ENCODE measurements at places on chromosomes 6 and 20.

DNA sequence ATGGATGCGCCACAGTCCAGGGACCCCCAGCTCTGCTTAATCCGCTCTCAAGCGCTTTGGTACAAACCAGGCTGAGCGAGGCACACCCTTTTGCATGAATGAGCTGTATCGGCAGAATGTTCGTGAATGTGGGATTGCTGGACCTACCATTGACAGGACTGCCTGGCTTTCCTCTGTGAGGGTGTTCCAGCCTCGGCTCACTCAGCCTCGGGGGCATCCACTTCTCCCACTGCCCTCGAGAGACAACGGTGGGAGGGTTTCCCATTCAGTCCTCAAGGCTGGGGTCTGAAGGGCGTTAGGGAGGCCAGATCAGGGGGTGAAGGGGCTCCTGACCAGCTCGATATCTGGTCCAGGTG, 17.4 kb downstream of the MDFI start:
- DNase-seq: no peak

DNA sequence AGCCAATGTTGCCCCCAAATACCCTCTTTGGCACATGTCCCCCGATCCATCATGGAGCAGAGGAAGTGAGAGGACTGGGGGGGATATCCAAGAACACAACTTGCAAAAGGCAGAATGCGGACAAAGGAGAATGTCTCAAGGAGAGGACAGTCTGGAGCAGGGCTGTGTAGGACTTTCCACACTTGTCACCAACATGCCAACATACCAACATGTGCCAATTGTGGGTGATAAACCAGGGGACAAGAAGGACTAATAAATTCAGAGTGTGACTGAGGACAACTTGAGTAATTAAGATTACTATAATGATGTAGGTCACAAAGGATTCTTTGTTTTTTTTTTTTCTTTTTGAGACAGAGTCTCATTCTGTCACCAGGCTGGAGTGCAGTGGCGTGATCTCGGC, 8.8 kb downstream of the SLC26A8 start:
- DNase-seq: no peak

DNA sequence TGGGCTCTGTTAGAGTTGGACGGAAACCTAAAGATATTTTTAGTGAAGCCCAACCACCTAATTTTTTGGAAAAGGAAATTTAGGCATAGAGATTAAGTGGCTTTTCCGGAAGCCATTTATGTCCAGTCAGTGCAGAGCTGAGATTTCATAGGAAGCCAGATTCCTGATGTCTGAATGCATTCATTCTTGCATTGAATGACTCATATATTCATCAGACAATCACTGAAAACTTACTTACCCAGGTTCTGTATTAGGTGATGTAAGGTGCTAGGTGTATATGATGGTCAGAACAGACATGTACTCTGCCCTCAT, 4.1 kb downstream of the SH3BGRL2 start:
- DNase-seq: no peak

- DNase-seq: no peak
These were observed 508.7 kb upstream of the CITED2 start for GRCh38 chr6:139882977-139883728.

DNA sequence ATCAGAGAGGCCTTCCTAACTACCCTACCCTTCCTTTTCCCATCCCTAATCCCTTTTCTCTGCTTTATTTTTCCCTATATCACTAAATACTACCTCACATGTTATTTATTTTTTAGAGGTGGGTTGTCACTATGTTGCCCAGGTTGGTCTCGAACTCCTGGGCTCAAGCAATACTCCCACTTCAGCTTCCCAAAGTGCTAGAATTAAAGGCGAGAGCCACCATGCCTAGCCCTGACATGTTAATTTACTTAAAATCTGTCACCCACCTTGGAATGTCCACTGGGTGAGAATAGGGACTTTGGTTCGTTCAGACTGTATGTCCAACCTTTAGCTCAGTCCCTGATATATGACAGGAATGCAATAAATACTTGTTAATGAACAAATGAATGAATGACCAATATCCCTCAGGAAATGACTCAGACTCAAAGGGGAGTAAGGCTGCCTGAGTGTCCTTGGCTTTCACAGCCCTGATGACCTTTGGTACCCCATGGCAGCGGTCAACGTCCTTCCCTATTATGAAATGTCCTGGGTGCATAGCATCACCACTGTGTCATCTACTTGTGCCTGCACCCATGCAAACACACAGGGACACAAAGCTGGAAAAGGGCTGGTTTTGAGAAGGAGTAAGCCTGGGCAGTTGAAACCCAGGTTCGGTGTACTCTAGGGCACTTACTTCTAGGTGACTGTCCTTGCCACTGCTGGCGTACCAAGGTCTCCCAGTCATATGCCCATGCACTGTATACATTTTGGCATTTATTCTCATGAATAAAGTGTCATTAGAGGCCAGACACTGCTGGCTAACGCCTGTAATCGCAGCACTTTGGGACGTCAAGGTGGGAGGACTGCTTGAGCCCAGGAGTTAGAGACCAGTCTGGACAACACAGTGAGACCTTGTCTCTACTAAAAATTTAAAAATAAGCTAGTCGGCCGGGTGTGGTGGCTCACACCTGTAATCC, 26.5 kb downstream of the BCL2L1 start:
- no peak for DNase-seq

DNA sequence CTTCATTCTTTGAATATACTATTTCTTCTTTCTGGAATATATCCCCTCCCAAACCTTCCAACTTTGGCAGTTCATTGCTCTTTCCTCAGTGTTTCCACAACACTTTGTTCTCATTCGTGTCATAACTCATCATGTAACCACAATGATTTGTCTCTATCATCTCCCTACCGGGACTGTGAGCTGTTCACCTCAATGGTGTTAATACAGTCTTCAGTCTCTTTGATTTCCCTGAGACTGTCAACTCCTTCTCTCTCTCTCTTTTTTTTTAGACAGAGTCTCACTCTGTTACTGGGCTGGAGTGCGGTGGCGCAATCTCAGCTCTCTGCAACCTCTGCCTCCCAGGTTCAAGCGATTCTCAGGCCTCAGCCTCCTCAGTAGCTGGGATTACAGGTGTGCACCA, 2.5 kb upstream of the MMP24 start:
- DNase-seq: no peak

GRCh38 chr6:19712012-19712688, 125.0 kb upstream of the ID4 start:
- no peak for DNase-seq

GRCh38 chr6:7087066-7087465, 20.7 kb upstream of the RREB1 start:
- DNase-seq: no peak

DNA sequence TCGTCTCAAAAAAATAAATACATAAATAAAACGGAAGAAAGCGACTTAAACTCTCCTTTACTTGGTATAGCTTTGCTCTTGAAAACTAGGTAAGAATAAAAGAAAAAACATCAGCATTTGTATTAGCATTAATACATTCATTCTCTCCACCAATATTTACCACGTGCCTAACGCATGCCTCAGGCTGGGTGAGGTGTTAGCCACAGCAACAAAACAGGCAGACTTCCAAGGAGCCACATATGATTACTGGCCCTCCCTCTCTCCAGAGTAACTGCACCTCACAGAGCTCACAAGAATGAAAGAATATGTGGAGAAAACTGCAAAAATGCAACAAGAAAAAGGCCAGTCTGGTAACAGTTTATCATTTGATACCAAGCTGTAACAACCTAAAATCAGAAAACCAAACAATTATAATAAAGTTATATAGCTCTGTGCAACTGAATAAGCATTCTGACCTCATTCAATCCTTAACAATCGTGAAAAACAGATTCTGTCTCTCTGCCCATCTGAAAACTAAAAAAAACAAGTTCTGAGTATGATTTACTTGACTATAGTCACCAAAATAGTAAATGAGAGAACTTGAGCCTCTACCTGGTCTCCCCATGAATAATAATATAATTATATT, 5.2 kb downstream of the NAPB start:
- no peak for DNase-seq

GRCh38 chr20:59443550-59443949, 143.1 kb downstream of the EDN3 start:
- no peak for DNase-seq

DNA sequence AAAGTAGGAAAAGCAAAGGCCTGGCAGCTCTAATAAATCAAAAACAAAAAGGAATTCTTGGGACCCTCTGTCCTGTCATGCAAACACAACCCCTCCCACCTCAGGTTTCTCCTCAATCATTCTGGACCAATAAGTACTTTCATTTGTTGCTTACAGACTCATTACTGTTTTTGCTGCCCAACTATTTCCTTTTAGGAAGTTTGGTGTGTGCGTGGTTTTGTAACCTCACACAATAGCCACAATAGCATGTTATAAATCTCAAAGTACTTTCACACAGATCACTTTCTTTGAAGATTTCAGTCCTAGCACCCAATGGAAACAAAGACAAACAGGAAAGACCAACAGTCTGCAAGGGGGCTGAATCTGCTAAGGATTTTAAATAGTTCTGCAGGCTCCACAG, 4.5 kb downstream of the MRPL14 start:
- DNase-seq: no peak

DNA sequence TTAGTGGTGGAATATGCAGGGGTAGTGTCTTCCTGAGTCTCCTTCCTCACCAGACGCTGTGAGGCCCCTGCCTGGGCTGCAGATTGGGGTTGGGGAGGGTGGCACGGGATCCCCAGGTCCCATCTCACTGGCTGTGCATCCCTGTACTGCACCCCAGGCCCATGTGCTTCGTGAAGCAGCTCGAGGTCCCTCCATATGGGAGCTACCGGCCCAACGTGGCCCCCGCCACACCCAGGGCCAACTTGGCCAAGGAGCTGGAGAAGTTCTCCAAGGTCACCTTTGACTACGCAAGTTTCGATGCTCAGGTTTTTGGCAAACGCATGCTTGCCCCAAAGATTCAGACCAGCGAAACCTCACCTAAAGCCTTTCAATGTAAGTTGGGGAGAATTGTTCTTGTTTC, 38.6 kb upstream of the PCMTD2 start:
- no peak for DNase-seq

- no peak for DNase-seq
These were observed 11.4 kb upstream of the TBX18 start for GRCh38 chr6:84775751-84776150.

- DNase-seq: no peak
These were observed 89.9 kb downstream of the PDE7B start for GRCh38 chr6:135941275-135942025.

DNA sequence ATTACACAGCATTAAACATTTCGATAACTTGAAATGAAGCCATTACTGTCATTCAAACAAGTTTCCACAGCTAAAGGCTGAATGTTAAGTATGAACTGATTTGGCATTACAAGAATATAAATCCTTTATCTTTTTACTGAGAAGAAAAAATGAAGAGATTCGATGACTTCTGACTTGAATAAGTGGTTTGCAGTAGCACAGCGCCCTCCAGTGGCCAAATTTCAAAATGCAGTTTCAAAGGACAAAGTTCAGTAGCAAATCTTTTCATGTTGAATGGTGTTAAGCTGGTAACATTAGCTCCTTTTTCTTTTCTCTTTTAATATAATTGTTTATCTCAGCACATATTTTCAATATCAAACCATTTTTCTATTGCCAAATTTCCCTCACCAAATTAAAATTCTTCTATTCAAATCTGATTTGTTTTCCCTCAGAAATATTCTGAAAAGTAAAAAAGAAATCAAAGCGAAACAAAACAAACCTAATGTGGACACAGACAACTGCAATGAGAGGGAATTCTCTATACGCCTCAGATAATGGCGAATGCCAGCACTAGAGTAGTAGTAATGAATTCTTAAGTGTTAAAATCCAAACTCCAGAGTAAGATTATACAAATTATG, 145.7 kb downstream of the BTBD9 start:
- DNase-seq: peak; percentile 45

GRCh38 chr20:24164360-24164759, 175.8 kb upstream of the GGTLC1 start:
- no peak for DNase-seq

DNA sequence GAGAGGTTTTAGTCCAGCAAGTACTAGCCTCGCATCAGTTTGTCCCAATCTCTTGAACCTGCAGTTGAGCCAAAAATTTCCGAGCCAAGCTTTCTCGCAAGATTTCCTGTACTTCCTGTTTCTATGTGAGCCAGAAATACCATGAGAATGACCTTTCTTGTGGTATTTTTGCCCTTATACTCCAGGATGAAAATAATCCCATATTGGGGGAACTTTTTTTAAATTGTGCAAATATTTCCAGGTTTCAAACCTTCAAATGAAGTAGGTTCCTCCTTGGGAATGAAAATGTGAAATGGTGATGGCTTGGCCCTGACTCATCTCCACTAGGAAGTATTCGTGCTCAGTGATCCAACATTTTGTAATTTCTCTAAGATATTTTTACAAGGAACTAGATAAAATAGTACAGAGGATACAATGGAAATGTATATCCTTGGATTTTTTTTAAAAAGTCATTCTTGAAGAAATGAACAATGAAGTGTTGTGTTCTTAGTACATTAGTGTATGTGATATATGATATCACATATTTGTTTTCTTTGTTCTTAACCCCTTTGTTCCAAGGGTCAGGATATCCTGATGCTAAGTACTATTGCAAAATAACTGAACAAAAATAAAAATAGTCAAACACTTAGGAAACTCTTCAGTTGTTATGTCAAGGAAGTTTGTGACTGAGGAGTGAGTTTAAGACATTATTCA, 184.0 kb downstream of the PDE7B start:
- DNase-seq: no peak

DNA sequence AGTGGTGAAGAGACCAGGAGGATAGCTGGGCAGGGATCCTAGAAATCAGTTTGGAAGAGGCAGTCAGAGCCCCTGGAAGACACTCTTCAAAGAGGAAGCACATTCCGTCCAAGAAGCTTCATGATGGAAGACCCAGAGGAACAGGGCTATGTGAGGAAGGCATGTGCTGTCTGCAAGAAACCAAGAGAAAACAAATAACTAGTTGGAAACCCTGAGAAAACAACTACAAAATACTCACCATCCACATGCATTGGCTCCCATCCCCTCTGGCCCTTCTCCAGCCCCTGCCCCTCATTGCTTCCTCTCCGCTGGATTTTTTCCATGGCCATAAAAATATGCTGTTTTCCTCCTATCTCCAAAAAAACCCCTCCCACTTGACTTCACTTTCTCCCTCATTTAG, 40.9 kb upstream of the SMOC2 start:
- DNase-seq: no peak

DNA sequence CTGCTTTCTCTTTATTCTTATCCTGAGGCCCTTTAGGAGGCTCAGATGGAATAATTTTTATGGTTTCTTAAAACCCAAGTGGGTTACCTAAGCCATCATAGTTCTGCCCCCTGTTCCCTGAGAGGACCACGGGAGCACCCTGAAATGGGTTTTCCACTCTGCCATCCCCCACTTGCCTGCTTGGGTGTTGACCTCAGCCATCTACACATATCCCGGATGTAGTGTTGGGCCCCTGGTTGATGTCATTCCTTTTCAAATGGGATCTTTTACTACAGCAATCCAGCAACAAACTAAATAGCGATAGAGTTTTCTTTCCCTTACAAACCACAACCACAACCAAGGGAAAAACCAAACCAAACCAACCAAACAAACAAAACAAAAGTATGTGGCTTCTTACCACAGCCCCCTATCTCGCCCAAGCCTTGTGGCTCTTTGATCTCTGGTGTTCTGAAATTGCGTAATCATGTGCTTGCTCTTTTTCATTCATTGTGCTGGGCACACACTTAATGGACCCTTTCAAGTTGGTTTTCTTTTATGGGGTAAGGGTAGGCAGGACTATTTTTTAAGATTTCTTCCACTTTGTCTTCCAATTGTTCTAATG, 154.9 kb downstream of the ESR1 start:
- no peak for DNase-seq

GRCh38 chr6:72977114-72977513, 248.2 kb downstream of the KHDC1L start:
- DNase-seq: no peak
